ENCODE measurements at places on chromosomes 16 and 17. TPM values are rescaled to one million over a fixed set of nuclear protein-coding genes. Genes with fewer than 3 reads are reported as not detected.

Gene PRR35
- total RNA-seq = not detected

Gene UTS2R
- not detected for total RNA-seq

Gene SALL1
- not detected for total RNA-seq

Gene LITAFD
- total RNA-seq = not detected

Gene MYL11
- not detected for total RNA-seq

Gene HOXB5
- not detected for total RNA-seq

Gene GNGT2
- 15.0 TPM for total RNA-seq

Gene RNF166
- total RNA-seq = 234 TPM

Gene TBC1D3
- not detected for total RNA-seq

Gene ABHD15
- 16.9 TPM for total RNA-seq

Gene EVI2A
- 73.4 TPM for total RNA-seq

Gene FADS6
- total RNA-seq = not detected

Gene TNFSF12
- 79.6 TPM for total RNA-seq

Gene TMEM114
- not detected for total RNA-seq

Gene DNAI2
- total RNA-seq = 1.2 TPM

Gene FSCN2
- 0.33 TPM for total RNA-seq

Gene BANP
- 45.5 TPM for total RNA-seq

All from activated CD4-positive, alpha-beta T cell treated with anti-CD3 and anti-CD28 coated beads, Interleukin-2, amount 10 ng/mL, durations not matched to agents 7 days and 5 days (primary cell).